Activated T-cell treated with anti-CD3 and anti-CD28 coated beads for 24 hours (primary cell): ENCODE measurements at places on chromosomes 6 and 20.

DNA sequence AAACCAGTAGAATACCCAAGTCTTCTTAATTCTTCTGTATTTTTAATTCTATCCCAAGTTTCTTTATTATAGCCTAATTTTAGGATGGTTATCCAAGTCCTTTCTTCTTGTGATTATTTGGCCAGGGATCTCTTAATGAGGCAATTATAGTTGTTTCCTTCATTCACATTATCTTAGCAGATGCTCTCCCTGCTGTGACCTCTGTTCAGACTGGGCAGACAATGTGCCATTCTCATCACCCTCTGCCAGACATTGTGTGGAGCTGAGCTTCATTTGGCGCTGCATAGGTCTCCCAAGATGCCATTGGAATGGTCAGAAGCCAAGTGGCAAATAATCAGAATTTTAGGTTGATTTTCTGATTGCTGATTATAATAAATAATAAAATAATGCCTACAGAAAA, 79.4 kb downstream of the LIN28B start:
- no peak for DNase-seq

GRCh38 chr20:62320581-62321354, 18.0 kb downstream of the ADRM1 start:
- no peak for DNase-seq

DNA sequence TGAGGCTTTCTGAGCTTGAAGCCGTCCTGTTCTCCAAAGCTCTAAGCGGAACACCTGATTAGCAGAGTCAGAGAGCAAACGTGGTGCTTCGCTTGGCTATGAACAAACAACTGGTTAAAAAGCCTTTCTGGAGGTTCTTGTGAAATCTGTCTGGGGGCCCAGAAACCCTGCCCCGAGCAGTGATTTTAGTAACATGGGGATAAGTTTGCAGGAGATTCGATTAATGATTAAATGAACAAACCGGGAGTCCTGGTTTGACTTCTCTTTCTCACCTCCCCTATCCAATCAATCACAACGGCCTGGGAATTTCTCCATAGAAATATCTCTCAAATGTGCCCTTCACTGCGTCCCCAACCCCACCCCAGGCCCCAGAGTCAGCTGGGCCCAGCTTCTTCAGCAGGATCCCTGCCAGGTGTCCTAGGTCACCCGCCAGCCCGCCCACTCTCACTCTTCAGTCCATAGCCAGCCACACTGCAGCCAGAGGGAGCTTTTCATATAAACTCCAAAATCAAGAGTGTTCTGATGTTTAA, 43.6 kb downstream of the ZDHHC14 start:
- no peak for DNase-seq

DNA sequence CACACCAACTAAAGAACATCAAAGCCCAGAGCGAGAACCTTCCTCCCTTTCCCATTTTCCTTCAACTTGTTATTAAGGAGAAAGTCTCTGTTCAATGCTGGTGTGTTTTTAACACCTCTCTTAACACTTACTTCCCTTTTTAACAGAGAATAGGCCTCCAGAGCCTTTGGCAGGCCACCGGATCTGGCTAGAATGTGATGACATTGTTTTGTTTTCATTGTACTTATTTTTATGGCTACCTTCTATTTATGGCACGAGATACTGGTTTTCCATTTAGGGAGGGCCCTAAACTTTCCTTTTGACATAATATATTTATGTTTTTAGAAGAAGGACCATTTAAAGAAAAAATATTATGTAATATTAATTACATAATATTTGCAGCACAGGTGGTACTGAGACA, 21.6 kb downstream of the TCF15 start:
- no peak for DNase-seq

GRCh38 chr6:131065112-131065823, 2.2 kb upstream of the EPB41L2 start:
- DNase-seq: no peak

DNA sequence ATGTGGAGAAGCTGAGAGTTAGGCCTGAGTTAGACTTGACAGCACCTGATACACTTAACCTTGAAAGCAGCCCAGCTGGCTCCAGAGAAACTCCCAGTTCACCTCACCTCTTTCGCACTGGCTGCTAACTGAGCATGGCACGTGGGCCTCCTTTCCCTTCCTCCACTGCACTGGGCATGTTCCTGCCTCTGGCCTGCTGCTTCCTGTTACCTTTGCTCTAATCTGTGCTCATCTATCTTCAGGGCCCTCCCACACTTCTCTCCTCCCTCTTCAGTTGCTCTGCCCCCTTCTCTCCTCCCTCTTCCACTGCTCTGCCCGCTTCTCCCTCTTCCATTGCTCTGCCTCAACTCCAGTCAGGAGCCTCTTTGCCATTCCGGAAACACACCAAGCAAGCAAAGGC, 13.7 kb upstream of the UBE2V1 start:
- DNase-seq: no peak
